ENCODE measurements at places on chromosomes 11 and 22.

DNA sequence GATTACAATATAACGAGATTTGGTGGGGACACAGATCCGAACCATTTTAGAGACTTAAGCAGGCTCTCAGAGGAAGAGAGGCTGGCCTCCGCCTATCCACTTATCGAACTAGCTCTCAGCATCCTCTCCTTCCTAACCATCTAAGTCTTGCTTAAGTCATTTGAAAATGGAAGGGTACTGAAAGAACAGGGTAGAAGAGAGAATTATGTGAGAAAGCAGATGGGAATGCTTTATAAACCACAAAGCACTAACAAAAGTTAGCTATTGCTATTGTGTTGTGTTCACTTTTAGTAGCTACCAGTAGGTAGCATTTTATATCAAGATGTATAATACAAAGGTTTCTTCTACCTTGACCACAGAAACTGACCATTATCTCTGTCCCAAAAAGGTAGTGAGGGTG, 153.4 kb upstream of the CADM1 start:
- DNase-seq: no peak

DNA sequence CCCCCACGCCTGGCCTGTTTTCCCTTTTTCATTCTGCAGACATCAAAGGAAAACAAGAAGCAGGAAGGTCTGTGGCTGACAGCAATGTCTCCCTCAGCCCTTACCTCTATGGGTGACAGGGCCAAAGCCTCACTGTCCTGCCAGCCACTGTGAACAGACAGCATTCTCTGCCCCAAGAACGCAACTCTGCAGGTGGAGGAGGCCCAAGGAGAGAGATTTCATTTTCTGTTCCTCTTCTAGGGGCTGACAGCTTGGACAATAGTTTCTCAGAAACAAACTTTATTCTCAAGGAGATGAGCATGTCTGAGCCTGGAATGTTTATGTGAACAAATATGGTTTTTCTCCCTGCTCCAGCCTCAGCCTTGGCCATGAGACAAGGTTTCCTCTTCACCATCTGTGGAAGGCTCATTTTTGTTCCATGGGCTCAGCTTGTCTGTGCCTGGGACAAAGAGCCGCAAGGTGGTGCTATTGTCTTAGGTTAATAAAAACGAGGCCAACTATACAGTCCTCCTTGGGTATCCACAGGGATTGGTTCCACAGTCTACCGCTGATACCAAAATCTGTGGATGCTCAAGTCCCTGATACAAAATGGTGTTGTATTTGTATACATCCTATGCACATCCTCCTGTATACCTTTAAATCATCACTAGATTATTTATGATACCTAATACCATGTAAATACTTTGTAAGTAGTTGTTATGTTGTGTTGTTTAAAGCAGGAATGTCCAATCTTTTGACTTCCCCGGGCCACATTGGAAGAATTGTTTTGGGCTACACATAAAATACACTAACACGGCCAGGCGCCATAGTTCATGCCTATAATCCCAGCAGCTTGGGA, 5.8 kb downstream of the PIWIL3 start:
- DNase-seq: peak; percentile 60

GRCh38 chr22:19410941-19411689, 20.4 kb downstream of the HIRA start:
- DNase-seq: no peak

DNA sequence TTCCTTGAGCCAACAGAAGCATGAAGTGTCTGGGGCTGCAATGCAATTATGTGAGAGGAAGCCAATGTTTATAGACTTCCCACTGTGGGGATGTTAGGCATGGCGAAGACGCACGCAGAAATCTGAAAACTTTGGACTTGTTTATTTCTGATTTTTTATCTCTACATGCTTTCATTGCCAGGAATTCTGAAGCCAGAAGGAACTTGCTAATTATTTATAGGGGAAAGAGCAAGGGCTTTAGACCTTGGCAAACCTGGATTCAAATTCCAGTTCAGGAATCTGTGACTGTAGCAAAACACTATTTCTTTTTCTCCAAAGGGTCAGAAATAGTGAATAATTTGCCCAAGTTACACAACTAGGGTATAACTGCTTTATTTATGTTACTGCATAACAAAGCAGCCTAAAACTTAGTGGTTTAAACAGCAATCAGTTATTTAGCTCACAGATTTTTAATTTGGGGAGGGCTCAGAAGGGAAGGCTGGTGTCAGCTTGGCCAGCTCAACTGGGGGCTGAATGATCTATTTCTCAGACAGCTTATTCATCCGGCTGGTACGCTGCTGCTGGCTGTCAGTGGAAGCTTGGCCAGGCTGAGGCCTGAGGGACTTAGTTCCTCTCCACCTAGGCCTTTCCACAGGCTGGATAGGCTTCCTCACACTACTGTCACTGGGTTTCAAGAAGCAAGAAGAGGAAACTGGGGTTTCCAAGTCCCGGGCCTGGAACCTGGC, 1.9 kb upstream of the OR6Q1 start:
- no peak for DNase-seq

- DNase-seq: no peak
These were observed 3.2 kb downstream of the EHF start for GRCh38 chr11:34624069-34624468.

GRCh38 chr22:16922706-16923105, 85.3 kb downstream of the GAB4 start:
- no peak for DNase-seq

GRCh38 chr11:65504674-65505465, 6.0 kb downstream of the MALAT1 start:
- no peak for DNase-seq

GRCh38 chr22:37428649-37429586, 1.6 kb upstream of the ELFN2 start:
- peak; percentile 41 for DNase-seq

DNA sequence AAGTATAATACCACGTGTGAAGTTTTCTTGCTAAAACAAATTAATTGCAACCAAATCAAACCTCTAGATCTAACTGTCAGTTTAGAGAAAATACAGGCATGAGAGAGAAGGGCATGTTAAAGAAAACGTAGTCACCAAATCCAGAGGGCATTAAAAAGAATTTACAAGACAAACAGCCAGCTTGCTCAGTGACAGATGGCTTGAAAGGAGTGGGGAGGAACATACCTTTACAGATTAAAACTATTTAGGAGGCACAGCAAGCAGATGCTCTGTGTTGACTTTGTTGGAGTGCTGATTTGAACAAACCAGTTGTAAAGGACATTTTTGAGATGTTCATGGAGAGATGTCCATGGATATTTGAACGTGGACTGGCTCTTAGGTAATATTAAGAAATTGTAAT, 96.9 kb downstream of the ATXN10 start:
- DNase-seq: no peak

GRCh38 chr11:105152021-105152512, 12.5 kb upstream of the CARD18 start:
- no peak for DNase-seq

DNA sequence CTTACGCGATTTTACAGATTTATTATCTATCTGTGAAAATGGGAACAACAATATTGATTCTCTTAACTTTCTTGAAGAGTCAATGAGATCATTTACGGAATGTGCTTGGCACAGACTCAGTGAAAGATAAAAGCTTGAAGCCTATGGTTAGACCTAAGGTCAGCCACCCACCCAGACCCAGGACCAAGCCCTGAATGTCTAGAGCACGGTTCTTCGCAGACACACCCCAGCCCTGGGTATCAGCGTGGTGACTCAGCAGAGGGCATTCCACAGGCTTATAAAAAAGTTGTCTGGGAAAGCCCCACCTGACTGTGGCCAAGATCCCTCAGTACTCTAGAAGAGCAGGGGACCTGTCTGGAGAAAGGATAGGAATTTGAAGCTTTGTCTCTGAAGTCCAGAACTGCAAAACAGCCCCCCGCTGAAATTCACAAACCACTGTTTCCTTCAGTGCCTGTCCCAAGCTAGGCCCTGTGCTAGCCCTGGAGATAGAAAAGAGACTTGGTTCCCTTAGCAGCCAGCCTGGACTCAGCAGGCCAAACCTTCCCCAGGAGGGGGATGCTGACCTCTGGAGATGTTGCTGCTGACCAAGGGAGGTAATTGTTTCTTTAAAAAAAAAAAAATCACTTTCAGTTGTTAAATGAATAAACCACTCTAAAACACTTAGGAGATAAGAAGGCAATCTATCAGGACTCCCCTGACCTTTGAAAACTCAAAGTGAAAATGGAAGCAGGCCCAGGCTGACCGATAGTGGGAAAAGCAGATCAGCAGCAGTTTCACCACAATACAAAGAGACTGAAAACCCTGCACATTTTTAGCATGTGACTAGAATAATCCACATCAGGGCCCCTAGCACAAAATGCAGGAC, 114.0 kb downstream of the ABTB2 start:
- no peak for DNase-seq

Measured in left lung (tissue), 14 donors.